ENCODE measurements at places on chromosomes 16 and 17. TPM values are rescaled to one million over a fixed set of nuclear protein-coding genes. Genes with fewer than 3 reads are reported as not detected.

DNA sequence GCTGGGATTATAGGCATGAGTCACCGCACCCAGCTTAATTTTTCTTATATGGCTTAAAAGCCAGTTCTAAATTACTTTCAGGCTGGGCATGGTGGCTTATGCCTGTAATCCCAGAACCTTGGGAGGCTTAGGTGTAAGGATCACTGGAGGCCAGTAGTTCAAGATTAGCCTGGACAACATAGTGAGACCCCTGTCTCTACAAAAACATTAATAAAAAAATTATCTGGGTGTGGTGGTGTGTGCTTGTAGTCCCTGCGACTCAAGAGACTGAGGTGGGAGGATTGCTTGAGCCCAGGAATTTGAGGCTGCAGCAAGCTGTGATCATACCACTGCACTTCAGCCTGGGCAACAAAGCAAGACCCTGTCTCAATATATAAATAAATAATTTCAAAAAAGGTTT lies 10.8 kb upstream of the SMARCD2 start:
- H3K4me3 ChIP-seq: no peak overlapping the region
- no peaks in the 10 kb centered on the region for H3K36me3 ChIP-seq
- no peak for DNase-seq
- H3K4me1 ChIP-seq: no peaks in the 10 kb centered on the region
- H3K27me3 ChIP-seq: peaks cover 21% of the 10 kb centered on the region

DNA sequence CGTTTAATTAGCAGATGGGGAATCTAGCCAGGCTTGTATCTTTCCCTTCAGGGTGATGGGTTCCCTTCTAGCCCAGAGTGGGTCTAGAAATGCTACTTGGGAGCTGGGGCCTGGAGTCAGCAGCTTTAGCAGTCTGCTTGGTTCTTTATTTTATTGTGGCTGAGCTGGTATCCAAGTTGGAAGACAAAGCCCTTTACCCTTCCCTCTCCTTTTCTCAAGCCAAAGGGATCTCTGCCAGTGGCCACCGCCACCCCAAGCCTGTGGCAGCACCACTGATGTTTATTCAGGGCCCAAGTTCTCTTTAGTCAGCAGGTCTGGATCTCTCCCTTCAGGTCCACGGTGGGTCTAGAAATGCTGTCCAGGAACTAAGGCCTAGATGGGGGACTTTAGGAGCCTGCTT lies 215.2 kb downstream of the SPECC1 start:
- no peak for DNase-seq
- peaks cover 4% of the 10 kb centered on the region for H3K36me3 ChIP-seq
- no peak overlapping the region for H3K27ac ChIP-seq
- H3K27me3 ChIP-seq: no peaks in the 10 kb centered on the region
- peaks cover 24% of the 10 kb centered on the region for H3K4me1 ChIP-seq

- H3K36me3 ChIP-seq: no peaks in the 10 kb centered on the region
- no peaks in the 10 kb centered on the region for H3K27me3 ChIP-seq
- H3K27ac ChIP-seq: no peak overlapping the region
- DNase-seq: peak; percentile 74
- no peaks in the 10 kb centered on the region for H3K4me1 ChIP-seq
- H3K4me3 ChIP-seq: no peak overlapping the region
Measured at GRCh38 chr16:17476414-17477259, 5.9 kb upstream of the XYLT1 start.

SEC14L1 gene
- 27.8 TPM for total RNA-seq

SLC16A3 gene
- 49.1 TPM for total RNA-seq

- peak overlapping the region; percentile 28 for H3K27ac ChIP-seq
- H3K36me3 ChIP-seq: peaks cover 7% of the 10 kb centered on the region
- H3K27me3 ChIP-seq: no peaks in the 10 kb centered on the region
- peak overlapping the region; percentile 67 for H3K4me3 ChIP-seq
- H3K4me1 ChIP-seq: peaks cover 7% of the 10 kb centered on the region
Measured at GRCh38 chr16:2213817-2214718, 572 bp downstream of the PGP start.

DNA sequence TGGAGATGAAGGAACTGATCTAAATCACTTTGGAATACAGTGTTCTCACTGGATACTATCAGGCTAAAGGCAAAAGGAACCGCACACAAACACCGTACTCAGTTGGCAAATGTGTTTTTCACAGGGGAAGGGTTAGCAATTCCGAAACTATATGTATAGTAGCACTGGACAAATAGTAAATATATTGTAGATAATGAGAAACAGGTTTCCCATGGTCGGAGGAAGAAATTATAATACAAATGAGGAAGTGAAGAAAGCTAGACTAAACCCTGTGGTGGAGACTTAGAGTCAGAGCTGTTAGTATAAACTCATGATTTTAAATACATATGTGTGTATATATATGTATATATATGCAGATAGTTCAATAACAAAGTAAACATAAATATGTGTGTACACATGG lies 414.1 kb upstream of the SALL1 start:
- no peak overlapping the region for H3K27ac ChIP-seq
- H3K4me3 ChIP-seq: no peak overlapping the region
- no peaks in the 10 kb centered on the region for H3K4me1 ChIP-seq
- DNase-seq: no peak
- H3K27me3 ChIP-seq: no peaks in the 10 kb centered on the region

MPP2 gene
- 3.2 TPM for total RNA-seq

ABCA9 gene
- total RNA-seq: under 0.01 TPM

C16orf54 gene
- total RNA-seq: not detected

DNA sequence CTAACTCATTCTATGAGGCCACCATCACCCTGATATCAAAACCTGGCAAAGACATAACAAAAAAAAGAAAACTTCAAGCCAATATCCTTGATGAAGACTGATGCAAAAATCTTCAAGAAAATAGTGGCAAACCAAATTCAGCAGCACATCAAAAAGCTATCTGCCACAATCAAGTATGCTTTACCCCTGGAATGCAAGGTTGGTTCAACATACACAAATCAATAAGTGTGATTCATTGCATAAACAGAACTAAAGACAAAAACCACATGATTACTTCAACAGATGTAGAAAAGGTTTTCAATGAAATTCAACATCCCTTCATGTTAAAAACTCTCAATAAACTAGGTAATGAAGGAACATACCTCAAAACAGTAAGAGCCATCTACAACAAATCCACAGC lies 48.4 kb downstream of the CMC2 start:
- H3K4me3 ChIP-seq: no peak overlapping the region
- H3K27me3 ChIP-seq: no peaks in the 10 kb centered on the region
- no peaks in the 10 kb centered on the region for H3K4me1 ChIP-seq
- no peak for DNase-seq
- no peaks in the 10 kb centered on the region for H3K36me3 ChIP-seq
- no peak overlapping the region for H3K27ac ChIP-seq

PTX4 gene
- not detected for total RNA-seq

DNA sequence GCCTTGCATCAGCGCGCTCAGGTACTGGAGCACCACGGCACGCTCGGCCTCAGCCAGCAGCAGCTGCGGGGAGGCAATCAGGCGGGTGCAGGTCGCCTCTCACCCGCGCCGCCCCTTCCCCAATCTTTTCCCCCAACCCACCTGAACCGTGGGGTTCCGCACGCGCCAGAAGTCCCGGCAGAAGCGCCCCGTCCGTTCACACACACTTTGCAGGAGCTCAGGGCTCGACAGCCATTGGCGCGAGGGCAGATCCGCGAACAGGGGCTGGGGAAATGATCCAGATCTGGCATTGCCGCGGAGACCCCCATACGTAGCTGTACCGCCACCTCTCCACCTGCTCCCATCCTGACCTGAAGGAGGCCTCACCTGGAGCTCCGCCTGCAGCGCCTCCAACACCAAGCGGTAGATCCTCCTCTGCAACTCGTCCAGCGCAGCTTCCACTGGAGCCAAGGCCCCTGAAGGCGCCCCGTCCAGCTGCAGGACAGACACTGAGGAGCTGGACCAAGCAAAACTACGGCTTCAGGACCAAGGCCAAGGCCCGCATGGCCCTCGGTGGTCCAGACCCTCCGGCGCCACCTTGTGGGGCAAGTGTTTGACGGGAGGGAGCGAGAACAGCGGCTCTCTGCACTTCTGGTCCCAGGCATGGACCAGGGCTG lies 1.4 kb upstream of the MATCAP1 start:
- H3K27me3 ChIP-seq: no peaks in the 10 kb centered on the region
- H3K27ac ChIP-seq: no peak overlapping the region
- DNase-seq: peak; percentile 91

ZFP3 gene
- 0.54 TPM for total RNA-seq

- no peak for DNase-seq
- H3K27ac ChIP-seq: peak overlapping the region; percentile 43
- no peaks in the 10 kb centered on the region for H3K27me3 ChIP-seq
Measured at GRCh38 chr16:75109732-75110243, 6.8 kb downstream of the LDHD start.

GRCh38 chr17:31534223-31534888 lies 142.9 kb downstream of the RAB11FIP4 start:
- no peaks in the 10 kb centered on the region for H3K36me3 ChIP-seq
- H3K27me3 ChIP-seq: no peaks in the 10 kb centered on the region
- H3K4me3 ChIP-seq: no peak overlapping the region
- peaks cover 13% of the 10 kb centered on the region for H3K4me1 ChIP-seq

DNA sequence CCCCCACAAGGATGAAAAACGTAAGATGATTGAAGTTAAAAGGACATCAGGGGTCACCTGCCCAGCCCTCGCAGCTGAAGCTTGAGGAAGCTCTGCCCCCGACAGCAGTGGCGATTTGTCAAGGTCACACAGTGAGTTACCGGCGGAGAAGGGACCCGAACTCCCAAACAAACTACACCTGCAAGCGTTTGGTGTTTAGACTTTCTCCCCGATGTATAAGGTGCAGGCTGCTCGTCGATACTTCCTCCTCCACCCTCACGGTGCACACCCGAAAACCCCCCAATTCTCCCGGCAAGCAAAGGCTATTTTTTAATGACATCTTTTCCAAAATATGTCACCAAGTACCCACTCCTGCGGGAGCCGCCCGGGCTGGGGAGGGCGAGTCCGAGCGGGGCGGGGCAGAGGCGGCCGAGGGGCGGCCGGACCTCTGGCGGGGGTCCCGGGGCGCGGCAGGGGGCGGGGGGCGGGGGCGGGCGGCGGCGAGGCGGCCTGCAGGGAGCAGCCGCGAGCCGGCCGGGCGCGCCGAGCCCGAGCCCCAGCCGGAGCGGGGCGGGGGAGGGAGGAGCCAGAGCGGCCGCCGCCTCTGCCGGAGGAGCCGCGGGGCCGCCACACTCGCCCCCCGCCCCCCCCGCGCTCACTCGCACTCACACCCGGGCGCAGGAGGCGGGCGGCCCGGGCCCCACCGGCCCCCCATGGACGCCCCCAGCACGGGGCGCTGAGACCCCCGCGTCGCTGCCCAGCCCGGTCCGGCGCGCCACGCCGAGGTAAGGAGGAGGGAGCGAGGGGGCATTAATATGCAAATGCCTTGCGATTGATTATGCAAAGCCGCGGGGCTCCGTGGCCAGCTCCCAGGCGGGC lies at the start of gene THRA:
Gene THRA (plus strand): TSS at position 637 of the 858 bp plus-strand sequence. CDS start 11,524 bp downstream, outside the sequence.
- peak within 1 kb of the TSS; percentile 64 for H3K27ac ChIP-seq
- H3K4me1 ChIP-seq: peaks cover 22% of the 10 kb centered on the region
- peak; percentile 23 for DNase-seq
- H3K36me3 ChIP-seq: no peaks in the 10 kb centered on the region

KRT12 gene
- not detected for total RNA-seq

DNA sequence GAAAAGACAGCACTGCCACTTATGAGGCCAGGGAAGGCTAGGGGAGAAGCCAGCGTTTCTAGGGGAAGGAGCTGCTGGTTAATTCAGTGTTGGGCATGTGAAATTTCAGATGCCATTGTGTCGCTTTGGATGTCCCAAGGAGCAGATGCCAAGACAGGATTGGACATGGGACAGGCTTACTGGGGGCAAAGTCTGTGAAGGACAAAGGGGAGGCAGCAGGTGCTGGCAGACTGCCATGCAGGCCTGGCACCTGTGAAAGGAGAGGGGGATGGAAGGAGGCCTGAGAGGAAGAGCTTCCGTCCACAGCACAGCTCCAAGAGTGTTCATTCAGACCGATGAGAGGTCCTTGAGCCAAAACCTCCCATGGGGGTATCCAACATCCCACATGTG lies 255.5 kb upstream of the RPL38 start:
- H3K4me1 ChIP-seq: no peaks in the 10 kb centered on the region
- H3K36me3 ChIP-seq: no peaks in the 10 kb centered on the region
- H3K4me3 ChIP-seq: no peak overlapping the region
- no peak for DNase-seq
- H3K27ac ChIP-seq: no peak overlapping the region
- H3K27me3 ChIP-seq: no peaks in the 10 kb centered on the region

DNA sequence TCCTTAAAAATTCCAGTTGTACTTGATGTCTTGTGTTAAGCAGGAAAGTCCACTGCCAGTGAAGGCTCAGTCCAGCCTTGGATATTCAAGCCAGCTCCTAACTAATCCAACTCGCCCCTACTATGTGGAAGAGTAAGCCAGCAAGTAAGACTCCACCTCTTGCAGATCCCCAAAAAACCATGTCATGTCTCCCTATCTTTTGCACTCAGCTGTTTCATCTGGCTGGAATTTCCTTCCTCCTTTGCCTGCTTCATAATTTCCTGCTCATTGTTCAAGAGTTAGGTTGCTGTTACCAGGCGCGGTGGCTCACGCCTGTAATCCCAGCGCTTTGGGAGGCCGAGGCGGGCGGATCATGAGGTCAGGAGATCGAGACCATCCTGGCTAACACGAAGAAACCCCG lies 37.8 kb downstream of the RBBP6 start:
- DNase-seq: peak; percentile 10
- no peaks in the 10 kb centered on the region for H3K36me3 ChIP-seq
- H3K4me1 ChIP-seq: 0 out of 2 replicates have a peak, but pooled peaks cover 1% of the 10 kb centered on the region
- H3K27ac ChIP-seq: no peak overlapping the region

GRCh38 chr16:87891764-87892163 lies 22.5 kb upstream of the SLC7A5 start:
- H3K4me1 ChIP-seq: peaks cover 6% of the 10 kb centered on the region
- H3K36me3 ChIP-seq: no peaks in the 10 kb centered on the region
- H3K27me3 ChIP-seq: no peaks in the 10 kb centered on the region

DNA sequence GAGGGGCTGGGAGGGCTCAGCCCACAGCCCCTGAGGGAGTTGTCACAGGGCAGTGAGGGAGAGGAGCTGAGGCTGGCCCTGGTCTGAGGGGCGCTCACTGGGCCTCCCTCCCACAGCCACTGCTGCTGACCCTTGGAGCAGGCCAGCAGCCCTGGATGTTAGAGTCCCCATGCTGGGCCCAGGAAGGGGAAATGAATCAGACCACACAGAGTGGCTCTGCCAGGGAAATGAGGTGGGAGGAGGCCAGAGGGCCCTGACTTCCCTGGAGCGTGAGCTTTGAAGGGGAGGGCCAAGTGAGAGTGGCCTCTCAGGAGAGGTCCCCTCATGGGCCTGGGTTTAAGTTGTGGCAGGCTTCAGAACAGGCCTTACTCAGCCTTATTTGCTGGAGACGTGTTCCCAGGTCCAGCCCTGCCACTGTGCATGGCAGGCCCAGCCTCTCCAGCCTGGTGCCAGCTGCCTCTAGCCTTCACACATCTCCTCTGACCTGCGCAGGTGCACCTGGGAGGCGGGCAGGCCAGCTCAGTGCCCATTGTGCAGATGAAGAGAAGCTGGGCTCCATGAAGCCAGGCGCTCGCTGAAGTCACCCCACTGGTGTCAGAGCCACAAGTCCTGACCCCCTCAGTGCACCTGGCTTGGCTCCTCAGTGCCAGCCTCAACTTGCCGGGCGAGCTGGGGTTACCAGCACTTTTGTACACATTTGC lies 15.4 kb downstream of the GPT2 start:
- no peak overlapping the region for H3K27ac ChIP-seq
- peaks cover 52% of the 10 kb centered on the region for H3K36me3 ChIP-seq
- peaks cover 11% of the 10 kb centered on the region for H3K4me1 ChIP-seq
